ENCODE measurements at places on chromosomes 13 and 19.
A peak's percentile ranks its signal among the peaks of the same experiment; 100 is the strongest.

DNA sequence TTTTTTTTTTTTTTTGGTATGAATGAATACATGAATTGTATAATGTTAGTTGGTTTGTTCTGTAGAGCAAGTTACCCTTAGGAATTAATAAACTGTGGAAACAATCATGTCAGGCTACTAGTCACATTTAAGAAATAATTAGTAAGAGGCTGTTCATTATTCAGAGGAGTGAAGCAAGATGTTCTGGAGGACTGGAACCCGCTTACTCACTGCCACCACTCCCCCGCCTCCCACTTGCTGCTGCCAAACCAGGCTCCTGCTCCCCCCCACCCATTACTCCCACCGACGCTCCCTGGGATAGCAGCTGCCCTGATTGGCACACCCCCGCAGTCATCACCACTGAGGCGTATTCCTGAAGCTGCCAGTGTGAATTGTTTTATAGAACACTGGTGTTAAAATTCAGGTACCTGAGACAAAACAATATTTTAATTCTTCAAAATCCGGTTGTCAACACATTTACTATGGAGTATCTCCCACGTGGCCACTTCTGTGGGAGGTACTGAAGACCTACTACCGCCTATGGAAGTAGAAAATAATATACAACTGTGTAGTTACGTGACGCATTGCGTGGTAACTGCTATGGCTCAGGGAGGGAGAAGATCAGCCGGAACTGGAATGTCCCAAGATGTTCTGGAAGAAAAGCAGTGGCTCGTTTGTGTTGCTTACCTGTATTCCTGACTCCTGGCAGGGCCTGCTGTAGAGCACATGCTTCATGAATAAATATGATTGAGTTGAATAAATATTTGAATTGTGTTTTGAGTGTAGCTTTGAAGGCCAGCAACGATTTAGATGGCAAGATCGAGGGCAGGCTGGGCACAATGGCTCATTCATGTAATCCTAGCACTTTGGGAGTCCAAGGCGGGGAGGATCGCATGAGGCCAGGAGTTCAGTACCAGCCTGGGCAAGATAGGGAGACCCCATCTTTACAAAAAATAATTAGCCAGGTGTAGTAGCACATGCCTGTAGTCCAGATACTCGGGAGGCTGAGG, 1.7 kb downstream of the DPY19L3 start:
- peak; percentile 71 for DNase-seq

GRCh38 chr13:112731667-112732616, 42.1 kb downstream of the ATP11A start:
- no peak for DNase-seq

DNA sequence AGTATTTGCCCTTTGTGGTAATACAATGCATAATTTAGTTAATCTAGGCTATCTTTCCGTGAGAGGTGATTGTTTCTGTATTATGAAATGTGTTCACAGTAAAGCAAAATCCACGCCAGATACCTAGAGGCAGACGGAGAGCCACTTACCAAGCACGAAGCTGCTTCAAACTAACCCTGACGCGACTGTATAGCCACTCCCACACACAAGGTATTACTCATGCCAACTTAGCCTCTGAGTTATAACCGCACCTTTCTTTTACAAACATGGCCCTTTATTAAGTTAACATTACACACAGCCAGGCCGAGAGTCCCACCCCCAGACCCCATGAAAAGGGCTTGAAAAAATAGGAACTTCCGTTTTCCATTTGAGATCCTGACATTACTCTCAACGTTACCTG, 185.7 kb downstream of the ABCC4 start:
- DNase-seq: no peak

- DNase-seq: no peak
Measured at GRCh38 chr19:4027146-4027545, 19.6 kb downstream of the PIAS4 start.

- DNase-seq: no peak
Measured at GRCh38 chr19:17025991-17026658, 485 bp downstream of the CPAMD8 start.

GRCh38 chr13:31761951-31762350, 22.6 kb downstream of the RXFP2 start:
- DNase-seq: peak; percentile 41

GRCh38 chr13:77333594-77333993, 6.7 kb upstream of the MYCBP2 start:
- no peak for DNase-seq

- no peak for DNase-seq
Measured at GRCh38 chr13:31826521-31826920, 87.2 kb downstream of the RXFP2 start.

DNA sequence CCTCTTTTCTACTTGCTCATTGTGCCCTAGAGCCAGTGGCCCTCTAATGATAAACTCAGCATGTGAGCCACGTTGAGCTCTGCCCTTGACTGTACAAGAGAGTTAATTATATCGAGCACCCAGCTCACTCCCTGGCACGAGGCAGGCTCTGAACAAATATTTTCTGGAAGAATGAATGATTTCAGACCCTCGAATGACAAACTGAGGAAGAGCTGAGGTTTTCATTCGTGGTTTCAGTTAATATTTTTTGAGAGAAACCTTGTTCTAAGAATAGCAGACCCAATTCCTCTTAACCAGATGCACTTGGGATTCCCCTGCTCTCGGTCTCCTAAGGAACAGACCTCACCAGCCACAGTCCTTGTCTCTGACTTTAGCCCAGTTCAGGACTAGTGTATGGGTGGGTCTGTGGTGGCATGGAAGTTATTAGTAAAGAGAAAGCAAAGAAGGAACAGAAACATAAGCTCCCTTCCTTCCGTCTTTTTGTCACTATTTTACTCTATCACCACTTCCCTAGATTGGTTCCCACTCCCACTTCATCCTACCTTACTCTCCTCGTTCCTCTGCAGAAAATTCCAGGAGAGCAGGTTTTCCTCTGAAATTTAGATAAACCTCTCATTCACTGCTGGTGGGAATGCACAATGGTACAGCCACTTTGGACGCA, 22.1 kb upstream of the WDFY2 start:
- no peak for DNase-seq

DNA sequence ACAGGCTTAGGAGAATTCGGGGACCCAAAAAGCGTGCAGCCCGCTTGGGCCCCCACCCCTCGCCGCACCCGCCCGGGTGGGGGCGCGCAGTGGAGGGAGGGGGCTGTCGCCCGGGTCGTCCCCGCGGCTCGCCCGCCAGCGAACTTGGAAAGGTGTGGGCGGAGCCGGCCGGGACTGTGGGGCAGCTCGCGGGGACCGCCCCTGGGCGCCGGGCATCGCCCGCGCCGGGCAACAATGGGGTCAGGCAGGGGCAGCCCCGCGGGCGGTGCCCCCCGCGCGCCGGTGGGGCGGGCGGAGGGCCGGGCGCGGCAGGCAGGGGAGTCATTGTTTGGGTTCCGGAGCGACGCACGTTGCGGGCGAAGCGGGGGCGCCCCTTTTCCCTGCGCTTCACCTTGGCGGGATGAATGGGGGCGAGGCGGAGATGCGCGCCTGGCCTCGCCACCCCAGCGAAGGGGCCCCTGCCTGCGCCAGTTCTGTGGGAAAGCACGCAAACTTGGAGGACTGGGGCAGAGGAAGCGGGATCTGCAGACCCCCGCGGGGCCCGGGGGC, 647 bp upstream of the KLF12 start:
- DNase-seq: peak; percentile 67

GRCh38 chr13:47932950-47933923, 67.8 kb downstream of the SUCLA2 start:
- no peak for DNase-seq

- DNase-seq: no peak
Measured at GRCh38 chr19:7520131-7521051, 2.0 kb upstream of the MCOLN1 start.

GRCh38 chr13:78657699-78658629, 991 bp downstream of the OBI1 start:
- peak; percentile 16 for DNase-seq

DNA sequence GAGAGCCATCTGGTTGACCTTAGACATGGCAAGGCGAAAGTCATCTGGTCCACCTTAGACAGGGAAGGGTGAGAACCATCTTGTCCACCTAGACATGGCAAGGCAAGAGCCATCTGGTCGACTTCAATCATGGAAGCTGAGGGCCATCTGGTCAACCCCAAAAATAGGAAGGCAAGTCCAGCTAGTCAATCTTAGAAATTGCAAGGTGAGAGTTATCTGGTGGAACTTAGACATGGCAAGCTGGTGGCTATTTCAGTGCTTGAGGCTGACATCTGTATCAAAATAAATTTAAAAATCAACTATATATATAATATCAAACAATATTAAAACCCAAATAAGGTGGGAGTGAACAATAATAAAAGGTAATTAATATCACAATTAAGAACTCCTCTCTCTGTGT, 83.9 kb downstream of the ZNF726 start:
- DNase-seq: no peak

DNA sequence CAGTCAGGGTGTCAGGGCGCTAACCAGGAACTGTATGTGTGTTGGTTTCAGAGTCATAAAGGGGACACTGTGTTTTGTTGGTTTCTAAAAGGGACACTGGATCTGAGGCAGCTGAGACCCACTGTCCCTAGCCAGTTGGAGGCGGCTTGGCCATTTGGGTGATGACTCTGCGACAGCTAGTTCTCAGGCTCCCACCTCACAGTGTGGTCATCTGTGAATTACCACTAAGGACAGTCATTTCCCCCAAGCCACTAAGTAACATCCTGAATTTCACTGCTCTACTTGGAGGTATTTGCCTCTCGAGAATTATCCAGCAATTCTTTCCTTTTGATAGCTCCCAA, 51.5 kb downstream of the EPS15L1 start:
- DNase-seq: no peak
